ENCODE measurements at places on chromosomes 7 and 10.

- H3K36me3 ChIP-seq = no peaks in the 10 kb centered on the region
- no peaks in the 10 kb centered on the region for H3K4me1 ChIP-seq
- H3K27ac ChIP-seq = peak overlapping the region; percentile 40
Measured at GRCh38 chr10:6182454-6183098, 20.2 kb upstream of the PFKFB3 start.

DNA sequence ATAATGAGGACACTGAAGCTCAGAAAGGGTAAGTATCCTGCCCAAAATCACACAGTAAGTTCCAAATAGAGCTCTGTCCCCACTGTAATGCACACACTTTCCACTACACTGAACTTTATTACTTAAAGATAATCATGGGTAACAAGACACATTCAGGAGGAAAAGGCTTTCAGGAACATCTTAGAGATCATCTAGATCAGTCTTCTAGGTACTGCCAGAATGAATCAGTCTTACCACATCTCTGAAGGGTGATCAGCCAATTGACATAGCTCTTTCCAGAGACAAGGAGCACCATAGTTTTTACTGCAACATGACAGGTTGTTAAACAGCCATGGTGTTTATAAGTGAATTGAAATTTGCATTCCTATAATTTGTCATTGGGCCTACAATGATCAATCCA, 5.4 kb upstream of the HERPUD2 start:
- H3K36me3 ChIP-seq = no peaks in the 10 kb centered on the region
- no peaks in the 10 kb centered on the region for H3K4me1 ChIP-seq
- no peaks in the 10 kb centered on the region for H3K27me3 ChIP-seq
- no peak overlapping the region for H3K4me3 ChIP-seq
- no peak for DNase-seq

- H3K4me3 ChIP-seq = no peak overlapping the region
- H3K27me3 ChIP-seq = no peaks in the 10 kb centered on the region
- no peak for DNase-seq
- H3K4me1 ChIP-seq = no peaks in the 10 kb centered on the region
Measured at GRCh38 chr7:126083014-126083413, 1153.4 kb upstream of the POT1 start.

- H3K4me1 ChIP-seq = no peaks in the 10 kb centered on the region
- no peaks in the 10 kb centered on the region for H3K27me3 ChIP-seq
- H3K36me3 ChIP-seq = no peaks in the 10 kb centered on the region
- no peak overlapping the region for H3K27ac ChIP-seq
Measured at GRCh38 chr7:132486274-132486610, 90.0 kb downstream of the PLXNA4 start.

DNA sequence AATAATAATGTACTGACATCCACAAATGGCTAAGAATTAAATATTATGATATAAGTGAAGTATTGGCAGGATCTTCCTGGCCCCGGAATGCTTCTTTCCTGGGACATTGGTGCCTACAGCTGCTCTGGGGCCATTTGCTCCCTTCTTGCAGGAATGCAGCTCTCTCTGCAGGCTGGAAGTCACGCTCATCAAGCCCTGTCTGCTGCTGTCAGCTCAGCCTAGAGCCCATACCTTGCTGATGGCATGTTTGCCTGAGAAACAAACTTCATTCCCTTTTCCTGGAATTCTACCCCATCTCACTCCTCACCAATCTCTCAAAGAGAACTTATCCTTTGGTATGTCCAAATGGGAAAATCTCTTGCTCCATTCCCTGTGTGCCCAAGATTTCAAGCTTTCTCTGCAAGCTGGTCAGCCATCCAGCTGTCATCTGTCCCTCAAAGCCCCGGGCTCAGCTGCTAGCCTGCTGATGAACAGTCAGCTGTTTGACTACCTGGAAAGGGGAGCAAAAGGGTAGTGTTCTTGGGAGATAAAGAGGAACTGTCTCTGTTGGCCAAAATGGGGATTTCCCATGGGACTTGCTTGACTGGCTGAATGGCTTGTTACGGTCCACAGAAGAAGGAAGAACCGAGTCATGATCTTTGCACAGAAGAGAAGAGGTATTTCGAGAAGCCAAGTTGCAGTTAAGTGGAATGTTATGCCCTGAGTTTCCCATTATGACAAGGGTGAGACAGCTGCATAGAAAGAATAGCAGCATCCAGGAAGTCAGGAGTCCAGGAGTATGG, 12.0 kb upstream of the RASSF4 start:
- H3K27ac ChIP-seq = no peak overlapping the region
- H3K4me3 ChIP-seq = no peak overlapping the region
- peaks cover 10% of the 10 kb centered on the region for H3K4me1 ChIP-seq
- H3K27me3 ChIP-seq = no peaks in the 10 kb centered on the region
- no peaks in the 10 kb centered on the region for H3K36me3 ChIP-seq
- no peak for DNase-seq

GRCh38 chr7:139698844-139699243, 79.0 kb downstream of the HIPK2 start:
- no peak overlapping the region for H3K4me3 ChIP-seq
- H3K4me1 ChIP-seq = no peaks in the 10 kb centered on the region
- peak; percentile 15 for DNase-seq
- no peaks in the 10 kb centered on the region for H3K36me3 ChIP-seq

- peak; percentile 58 for DNase-seq
- H3K36me3 ChIP-seq = no peaks in the 10 kb centered on the region
- H3K4me3 ChIP-seq = no peak overlapping the region
- H3K27ac ChIP-seq = no peak overlapping the region
- no peaks in the 10 kb centered on the region for H3K4me1 ChIP-seq
Measured at GRCh38 chr7:127930341-127931328, 100.6 kb downstream of the LRRC4 start.

- peaks cover 4% of the 10 kb centered on the region for H3K4me1 ChIP-seq
- H3K36me3 ChIP-seq = no peaks in the 10 kb centered on the region
- no peaks in the 10 kb centered on the region for H3K27me3 ChIP-seq
- DNase-seq = no peak
- no peak overlapping the region for H3K4me3 ChIP-seq
- peak overlapping the region; percentile 69 for H3K27ac ChIP-seq
Measured at GRCh38 chr10:132551808-132552130, 14.2 kb downstream of the INPP5A start.

DNA sequence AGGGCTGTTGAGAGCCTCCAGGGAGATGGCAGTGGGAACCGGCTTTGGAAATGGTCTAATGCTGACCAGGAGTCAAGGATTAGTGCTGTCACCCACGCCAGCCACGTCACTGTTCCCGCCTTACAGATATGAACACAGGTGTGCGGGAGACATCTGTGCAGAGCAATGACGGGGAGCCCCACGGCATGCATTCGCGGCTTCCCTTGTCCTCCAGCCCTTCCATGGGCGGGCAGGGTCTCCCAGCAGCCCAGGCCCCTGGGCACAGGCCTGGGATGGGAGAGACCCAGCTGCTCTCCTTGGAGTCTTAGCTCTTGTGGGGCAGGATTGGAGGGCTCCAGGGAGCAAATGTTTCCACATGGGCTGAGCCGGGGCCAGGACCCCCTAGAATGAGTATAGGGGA, 94.2 kb downstream of the MYL10 start:
- no peak overlapping the region for H3K4me3 ChIP-seq
- H3K4me1 ChIP-seq = no peaks in the 10 kb centered on the region
- no peaks in the 10 kb centered on the region for H3K36me3 ChIP-seq
- no peak for DNase-seq
- H3K27me3 ChIP-seq = no peaks in the 10 kb centered on the region

- H3K36me3 ChIP-seq = no peaks in the 10 kb centered on the region
- H3K4me1 ChIP-seq = no peaks in the 10 kb centered on the region
- H3K4me3 ChIP-seq = no peak overlapping the region
Measured at GRCh38 chr7:81120111-81120510, 201.3 kb upstream of the SEMA3C start.

- no peaks in the 10 kb centered on the region for H3K4me1 ChIP-seq
- H3K36me3 ChIP-seq = no peaks in the 10 kb centered on the region
- H3K27me3 ChIP-seq = no peaks in the 10 kb centered on the region
- no peak overlapping the region for H3K27ac ChIP-seq
- H3K4me3 ChIP-seq = no peak overlapping the region
Measured at GRCh38 chr10:44196336-44196735, 188.6 kb downstream of the CXCL12 start.

DNA sequence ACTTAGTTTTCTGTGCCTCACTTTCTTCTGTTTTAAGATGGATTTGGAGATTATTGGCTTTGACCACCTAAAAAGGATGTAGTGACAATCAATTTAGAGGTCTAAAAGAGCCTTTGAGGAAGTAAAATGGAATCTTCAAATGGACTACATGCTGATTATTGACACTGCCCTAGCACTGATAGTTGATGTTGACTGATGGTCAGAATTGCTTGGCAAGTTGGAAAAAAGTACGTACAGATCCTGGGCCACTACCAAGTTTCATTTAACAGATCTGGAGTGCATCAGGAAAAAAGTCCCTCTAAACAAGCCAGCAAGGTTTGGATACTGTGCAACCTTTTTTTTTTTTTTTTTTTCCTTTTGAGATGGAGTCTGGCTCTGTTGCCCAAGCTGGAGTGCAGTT, 81.1 kb downstream of the TCF7L2 start:
- DNase-seq = no peak
- H3K27me3 ChIP-seq = no peaks in the 10 kb centered on the region
- no peaks in the 10 kb centered on the region for H3K4me1 ChIP-seq
- H3K36me3 ChIP-seq = no peaks in the 10 kb centered on the region

- H3K4me3 ChIP-seq = no peak overlapping the region
- no peaks in the 10 kb centered on the region for H3K4me1 ChIP-seq
- H3K27me3 ChIP-seq = no peaks in the 10 kb centered on the region
Measured at GRCh38 chr10:8544057-8544380, 489.5 kb downstream of the GATA3 start.

DNA sequence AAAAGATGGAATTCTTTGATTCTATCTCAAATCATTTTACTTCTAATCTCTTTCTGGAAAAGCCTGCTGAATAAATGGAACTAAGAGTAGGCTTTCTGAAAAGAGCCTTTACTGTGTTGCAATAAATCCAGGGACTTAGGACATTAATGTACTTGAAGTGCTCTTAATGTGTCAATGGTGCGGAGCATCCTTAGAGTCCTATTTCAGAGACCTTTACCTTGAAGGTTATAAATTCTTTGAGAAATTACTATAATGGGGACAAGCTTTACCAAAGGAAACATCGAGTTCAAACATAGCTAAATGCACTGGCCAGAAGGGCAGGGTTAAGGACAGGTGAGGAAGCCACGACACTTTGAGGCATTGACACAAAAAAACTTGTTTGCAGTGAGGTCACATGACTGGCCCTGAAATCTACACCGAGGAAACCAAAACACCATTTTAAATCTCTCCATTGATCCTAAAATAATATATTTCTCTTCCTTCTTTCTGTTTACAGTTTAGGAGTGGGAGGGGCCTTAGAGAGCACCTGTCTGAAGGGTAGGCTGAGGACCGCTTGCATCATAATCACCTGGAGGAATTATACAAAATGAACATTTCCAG, 48.1 kb upstream of the EXOC6 start:
- no peaks in the 10 kb centered on the region for H3K36me3 ChIP-seq
- no peaks in the 10 kb centered on the region for H3K4me1 ChIP-seq
- H3K4me3 ChIP-seq = no peak overlapping the region
- H3K27ac ChIP-seq = no peak overlapping the region

DNA sequence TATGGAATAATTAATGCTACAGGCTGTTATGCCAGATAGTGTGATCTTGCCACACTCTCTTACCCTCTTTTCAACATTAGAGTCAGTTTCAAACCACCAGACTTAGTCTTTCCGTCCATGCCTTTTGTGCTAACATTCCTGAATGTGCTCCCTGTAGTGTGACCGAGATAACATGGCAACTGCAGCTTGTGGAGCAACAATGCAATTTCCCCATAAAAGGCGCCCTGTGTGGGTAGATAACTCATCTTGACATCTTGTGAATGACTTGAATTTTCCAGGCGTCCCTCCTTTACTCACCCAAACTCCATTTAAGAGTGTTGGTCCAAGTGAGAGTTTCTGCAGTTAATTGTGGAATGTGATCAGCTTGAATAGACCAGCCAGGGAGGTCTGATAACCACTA, 99.6 kb downstream of the DNAH11 start:
- no peaks in the 10 kb centered on the region for H3K4me1 ChIP-seq
- H3K27me3 ChIP-seq = no peaks in the 10 kb centered on the region
- H3K4me3 ChIP-seq = no peak overlapping the region
- no peaks in the 10 kb centered on the region for H3K36me3 ChIP-seq
- DNase-seq = no peak
- no peak overlapping the region for H3K27ac ChIP-seq

GRCh38 chr10:43606323-43607198, at the start of gene ZNF485:
ZNF485 (plus strand) TSS chr10:43606438; CDS start chr10:43607051, 613 bp downstream.
- peak; percentile 71 for DNase-seq
- peak within 1 kb of the TSS; percentile 93 for H3K4me3 ChIP-seq
- H3K27ac ChIP-seq = peak within 1 kb of the TSS; percentile 81
- H3K36me3 ChIP-seq = no peaks in the 10 kb centered on the region

GRCh38 chr7:157709531-157710251, 372.9 kb downstream of the DNAJB6 start:
- H3K27ac ChIP-seq = no peak overlapping the region
- H3K4me1 ChIP-seq = no peaks in the 10 kb centered on the region
- no peak overlapping the region for H3K4me3 ChIP-seq

- H3K27ac ChIP-seq = no peak overlapping the region
- no peak overlapping the region for H3K4me3 ChIP-seq
- no peak for DNase-seq
- no peaks in the 10 kb centered on the region for H3K36me3 ChIP-seq
Measured at GRCh38 chr10:8424555-8425211, 370.2 kb downstream of the GATA3 start.

DNA sequence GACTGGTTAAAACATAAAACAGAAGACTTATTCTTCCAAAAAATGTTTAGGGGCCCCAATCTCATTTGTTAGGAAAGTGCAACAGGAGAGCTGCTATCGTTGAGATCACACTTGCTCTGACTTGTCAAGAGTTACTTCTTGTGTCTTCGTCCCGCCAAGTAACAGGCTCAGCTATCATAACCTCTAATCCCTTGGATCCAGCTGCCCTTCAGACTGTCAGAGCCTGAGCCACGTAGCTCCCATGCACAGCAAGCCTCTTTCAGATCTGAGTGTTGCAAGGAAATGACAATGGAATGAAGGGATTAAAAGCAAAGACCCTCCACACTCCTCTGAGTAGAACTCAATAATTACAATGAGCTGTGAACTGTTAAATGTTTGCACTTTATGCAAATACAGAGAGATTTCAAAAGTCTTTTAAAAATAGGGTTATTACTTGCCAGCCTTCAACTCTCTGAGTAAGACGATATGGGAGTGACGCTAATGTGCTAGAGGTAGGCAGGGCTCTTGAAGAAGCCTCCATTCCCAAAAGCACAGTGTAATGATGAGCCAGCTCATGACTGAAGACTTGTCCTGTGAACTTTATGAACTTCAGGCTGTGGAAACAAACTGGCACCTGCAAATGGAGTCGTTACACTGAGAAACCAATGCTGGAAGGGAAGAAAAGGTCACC, 28.4 kb upstream of the CDK13 start:
- no peaks in the 10 kb centered on the region for H3K27me3 ChIP-seq
- no peaks in the 10 kb centered on the region for H3K4me1 ChIP-seq
- no peak for DNase-seq

GRCh38 chr10:131677671-131678070, 223.1 kb upstream of the PPP2R2D start:
- H3K4me3 ChIP-seq = no peak overlapping the region
- H3K27ac ChIP-seq = no peak overlapping the region

DNA sequence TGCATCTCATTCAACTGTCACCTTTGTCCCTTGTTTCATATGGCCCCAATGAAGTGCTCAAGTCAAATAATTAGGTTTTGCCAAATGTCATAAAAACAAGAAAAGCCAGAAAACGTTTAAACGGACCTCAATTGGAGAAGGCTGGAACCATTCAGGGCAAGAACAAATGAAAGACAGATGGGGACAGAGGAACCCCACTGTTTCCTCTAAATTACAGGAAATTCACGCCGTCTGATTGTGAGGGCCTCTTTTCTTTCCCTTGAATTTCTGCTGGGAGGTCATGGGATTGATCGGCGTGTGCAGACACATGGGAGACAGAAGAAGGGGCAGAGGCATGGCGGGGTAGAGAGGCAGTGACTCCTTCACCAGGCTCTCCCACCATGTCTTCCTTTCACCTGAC, 656.4 kb downstream of the KCNMA1 start:
- no peak for DNase-seq
- no peaks in the 10 kb centered on the region for H3K27me3 ChIP-seq
- H3K27ac ChIP-seq = no peak overlapping the region
- H3K4me1 ChIP-seq = no peaks in the 10 kb centered on the region
- H3K4me3 ChIP-seq = no peak overlapping the region
- no peaks in the 10 kb centered on the region for H3K36me3 ChIP-seq
